ENCODE measurements at places on chromosomes 4 and X. TPM values are rescaled to one million over a fixed set of nuclear protein-coding genes. Genes with fewer than 3 reads are reported as not detected.

NAA11 gene
- not detected for total RNA-seq

PRDM5 gene
- 3.5 TPM for total RNA-seq

SH2D1A gene
- not detected for total RNA-seq

GAB3 gene
- total RNA-seq: 6.7 TPM

TRIML1 gene
- under 0.01 TPM for total RNA-seq

COX7B2 gene
- not detected for total RNA-seq

UCP1 gene
- total RNA-seq: not detected

ADH1B gene
- total RNA-seq: 0.13 TPM

ETDA gene
- not detected for total RNA-seq

MTTP gene
- total RNA-seq: not detected

DHRSX gene
- total RNA-seq: 16.4 TPM

CXorf58 gene
- not detected for total RNA-seq

Data from dermis microvascular lymphatic vessel endothelial cell (primary cell).